ENCODE measurements at places on chromosomes 12 and 14.
A peak's percentile ranks its signal among the peaks of the same experiment; 100 is the strongest.

GRCh38 chr12:124847113-124848074 is 16.3 kb downstream of the SCARB1 start:
- no peaks in the 10 kb centered on the region for H3K27me3 ChIP-seq
- no peak overlapping the region for H3K27ac ChIP-seq
- peak; percentile 92 for DNase-seq
- H3K4me1 ChIP-seq = peaks cover 7% of the 10 kb centered on the region

DNA sequence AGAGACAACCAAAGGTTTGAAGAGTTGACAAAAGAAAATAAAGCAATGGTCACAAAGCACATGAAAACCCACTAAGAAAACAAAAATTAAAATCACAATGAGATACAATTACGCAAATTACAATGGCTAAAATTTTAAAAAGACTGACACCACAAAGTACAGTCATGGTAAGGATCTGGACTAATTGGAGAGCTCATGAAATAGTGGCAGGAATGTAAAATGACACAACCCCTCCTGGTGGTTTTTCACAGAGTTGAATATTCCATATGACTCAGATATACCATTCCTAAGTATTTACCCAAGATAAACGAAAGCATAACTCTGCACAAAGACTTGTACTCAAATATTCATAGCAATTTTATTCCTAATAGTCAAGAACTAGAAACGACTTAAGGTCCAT is 65.9 kb downstream of the NOVA1 start:
- H3K27ac ChIP-seq = no peak overlapping the region
- H3K27me3 ChIP-seq = no peaks in the 10 kb centered on the region
- DNase-seq = no peak
- no peak overlapping the region for H3K4me3 ChIP-seq
- no peaks in the 10 kb centered on the region for H3K4me1 ChIP-seq

DNA sequence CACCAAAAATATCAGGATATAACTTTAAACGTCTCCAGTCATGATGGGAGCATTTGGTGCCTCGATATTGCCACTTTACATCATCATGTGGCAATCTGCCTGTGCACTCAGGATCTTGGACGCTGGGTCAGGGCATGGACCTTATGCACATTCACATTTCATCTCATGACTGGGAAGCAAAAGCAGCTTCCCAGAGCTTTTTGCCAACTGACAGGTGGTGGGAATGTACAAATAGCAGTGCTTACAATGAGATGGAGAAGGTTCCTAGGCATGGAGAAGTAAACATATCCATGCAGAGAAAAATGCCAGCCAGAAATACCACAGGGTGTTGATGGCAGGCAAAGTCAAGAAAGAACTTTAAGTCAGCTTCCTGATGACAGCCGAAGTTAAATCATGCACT is 30.3 kb downstream of the EFCAB11 start:
- H3K4me1 ChIP-seq = peaks cover 22% of the 10 kb centered on the region
- H3K27me3 ChIP-seq = no peaks in the 10 kb centered on the region
- no peaks in the 10 kb centered on the region for H3K36me3 ChIP-seq

DNA sequence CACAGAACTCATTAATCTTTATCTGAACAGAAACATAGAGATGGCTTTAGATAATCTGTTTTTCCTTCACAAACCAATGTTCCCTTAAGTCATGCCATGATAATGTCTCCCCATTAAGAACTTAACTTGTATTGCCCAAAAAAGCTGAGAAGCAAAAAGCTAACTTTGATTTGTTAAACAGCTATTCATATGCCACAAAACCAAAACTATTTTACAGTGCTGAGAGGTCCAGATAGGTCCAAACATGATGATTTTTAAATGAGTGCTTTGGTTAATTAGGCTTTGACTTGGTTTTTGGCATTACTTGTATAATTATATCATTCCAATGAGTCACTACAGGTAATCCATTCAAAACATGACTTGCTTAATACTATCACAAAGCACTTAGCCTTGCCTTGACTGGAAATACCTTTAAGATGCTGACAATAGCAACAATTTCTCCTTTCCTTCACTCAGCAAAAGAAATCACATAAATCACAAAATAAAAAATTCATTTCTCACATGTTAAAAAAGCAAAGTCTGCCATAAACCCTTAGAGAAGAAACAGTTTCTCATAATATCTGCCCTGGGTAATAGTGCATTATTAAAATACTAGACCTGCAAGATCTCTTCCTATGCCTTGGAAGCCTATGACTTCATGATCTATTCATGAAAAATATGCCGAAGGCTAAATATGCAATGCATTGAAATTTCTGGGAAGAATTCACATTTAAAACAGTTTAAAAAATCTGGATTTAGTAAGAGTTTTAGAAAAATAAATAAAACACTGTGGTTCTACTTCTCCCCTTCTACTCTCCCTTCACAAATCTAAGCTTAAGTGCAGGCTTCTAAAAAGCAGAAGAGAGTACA is 52.0 kb upstream of the SAV1 start:
- H3K27ac ChIP-seq = no peak overlapping the region
- H3K4me3 ChIP-seq = no peak overlapping the region
- DNase-seq = no peak
- H3K27me3 ChIP-seq = no peaks in the 10 kb centered on the region
- peaks cover 24% of the 10 kb centered on the region for H3K36me3 ChIP-seq
- H3K4me1 ChIP-seq = no peaks in the 10 kb centered on the region

- H3K36me3 ChIP-seq = no peaks in the 10 kb centered on the region
- no peak for DNase-seq
- H3K4me3 ChIP-seq = no peak overlapping the region
- H3K4me1 ChIP-seq = no peaks in the 10 kb centered on the region
- H3K27me3 ChIP-seq = no peaks in the 10 kb centered on the region
- H3K27ac ChIP-seq = no peak overlapping the region
These were observed 55.8 kb upstream of the LRIG3 start for GRCh38 chr12:58976146-58976545.

GRCh38 chr12:39972119-39972518 is 133.8 kb downstream of the SLC2A13 start:
- no peak for DNase-seq
- no peaks in the 10 kb centered on the region for H3K27me3 ChIP-seq
- H3K4me3 ChIP-seq = no peak overlapping the region
- no peak overlapping the region for H3K27ac ChIP-seq
- H3K36me3 ChIP-seq = no peaks in the 10 kb centered on the region

GRCh38 chr14:72518809-72519377 is 375.0 kb downstream of the DPF3 start:
- no peaks in the 10 kb centered on the region for H3K27me3 ChIP-seq
- no peak for DNase-seq
- no peak overlapping the region for H3K4me3 ChIP-seq
- no peak overlapping the region for H3K27ac ChIP-seq

DNA sequence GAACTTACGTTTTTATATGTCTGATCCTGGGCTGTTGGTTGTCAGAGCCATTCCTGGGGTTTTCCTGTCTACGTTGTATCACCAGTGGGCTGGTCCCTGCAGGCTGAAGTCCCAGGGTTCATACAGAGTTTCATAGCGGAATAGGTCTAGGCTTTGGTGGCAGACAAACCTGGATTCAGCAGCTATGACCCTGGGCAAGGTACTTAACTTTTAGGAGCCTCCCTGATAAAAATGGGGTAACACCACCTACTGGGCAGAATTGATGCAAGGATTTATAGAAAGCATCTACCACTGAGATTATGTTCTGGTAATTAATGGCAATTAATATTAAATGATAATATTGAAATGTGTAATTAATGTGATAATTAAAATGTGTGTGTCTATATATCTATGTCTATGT is 141.2 kb downstream of the SYNE2 start:
- no peak overlapping the region for H3K4me3 ChIP-seq
- H3K27me3 ChIP-seq = no peaks in the 10 kb centered on the region
- H3K27ac ChIP-seq = no peak overlapping the region
- no peak for DNase-seq

DNA sequence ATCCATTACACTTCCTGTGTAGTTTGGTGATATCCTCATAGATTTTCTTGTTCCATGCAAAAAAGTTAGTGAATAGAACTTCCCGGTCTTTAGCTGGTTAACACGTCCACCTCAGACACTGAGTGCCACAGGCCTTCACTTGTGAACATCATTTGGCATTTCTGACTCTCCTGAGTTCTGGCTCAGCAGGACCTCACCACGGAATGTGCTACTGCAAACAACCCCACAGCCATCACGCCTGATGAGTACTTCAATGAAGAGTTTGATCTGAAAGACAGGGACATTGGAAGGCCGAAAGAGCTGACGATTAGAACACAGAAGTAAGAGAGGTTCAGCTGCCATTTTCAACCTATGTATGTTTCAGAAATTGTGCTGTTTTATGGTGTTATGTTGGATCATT is 20.0 kb downstream of the C12orf76 start:
- no peak overlapping the region for H3K4me3 ChIP-seq
- DNase-seq = no peak
- H3K4me1 ChIP-seq = peaks cover 23% of the 10 kb centered on the region
- no peaks in the 10 kb centered on the region for H3K27me3 ChIP-seq
- H3K27ac ChIP-seq = no peak overlapping the region

- no peak for DNase-seq
- H3K36me3 ChIP-seq = no peaks in the 10 kb centered on the region
- no peak overlapping the region for H3K27ac ChIP-seq
- H3K4me1 ChIP-seq = no peaks in the 10 kb centered on the region
These were observed 2.5 kb downstream of the OR6C2 start for GRCh38 chr12:55446326-55446725.

DNA sequence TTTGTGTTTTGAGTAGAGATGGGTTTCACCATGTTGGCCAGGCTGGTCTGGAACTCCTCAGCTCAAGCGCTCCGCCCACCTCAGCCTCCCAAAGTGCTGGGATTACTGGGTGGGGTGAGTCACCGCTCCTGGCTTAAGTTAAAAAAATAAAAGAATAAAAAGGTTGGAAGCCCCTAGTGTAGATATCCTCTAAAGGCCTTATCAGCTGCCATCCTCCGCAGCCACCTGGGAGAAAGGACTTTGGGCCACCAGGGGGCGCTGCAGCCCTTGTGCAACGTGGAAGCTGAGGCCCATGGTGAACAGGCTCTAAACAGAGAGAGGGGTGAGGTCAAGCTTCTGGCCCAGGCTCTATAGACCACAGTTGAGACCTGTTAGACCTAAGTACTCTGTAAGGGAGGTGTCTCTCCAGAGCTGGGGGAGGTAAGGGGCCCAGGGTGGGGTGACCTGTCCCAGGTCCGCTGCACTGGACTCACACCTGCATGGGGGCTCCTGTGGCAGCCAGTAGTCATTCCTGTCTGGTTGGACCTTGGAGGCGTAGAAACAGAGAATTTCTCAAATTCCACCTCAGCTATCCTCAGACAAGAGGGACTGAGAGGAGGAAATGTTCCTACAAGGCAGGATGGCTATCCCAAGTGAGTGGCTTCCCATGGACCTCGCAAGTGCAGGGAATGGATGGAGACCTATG is 14.0 kb upstream of the RACGAP1 start:
- peak; percentile 91 for DNase-seq
- no peaks in the 10 kb centered on the region for H3K36me3 ChIP-seq
- peaks cover 3% of the 10 kb centered on the region for H3K4me1 ChIP-seq
- no peak overlapping the region for H3K4me3 ChIP-seq
- no peak overlapping the region for H3K27ac ChIP-seq
- no peaks in the 10 kb centered on the region for H3K27me3 ChIP-seq

DNA sequence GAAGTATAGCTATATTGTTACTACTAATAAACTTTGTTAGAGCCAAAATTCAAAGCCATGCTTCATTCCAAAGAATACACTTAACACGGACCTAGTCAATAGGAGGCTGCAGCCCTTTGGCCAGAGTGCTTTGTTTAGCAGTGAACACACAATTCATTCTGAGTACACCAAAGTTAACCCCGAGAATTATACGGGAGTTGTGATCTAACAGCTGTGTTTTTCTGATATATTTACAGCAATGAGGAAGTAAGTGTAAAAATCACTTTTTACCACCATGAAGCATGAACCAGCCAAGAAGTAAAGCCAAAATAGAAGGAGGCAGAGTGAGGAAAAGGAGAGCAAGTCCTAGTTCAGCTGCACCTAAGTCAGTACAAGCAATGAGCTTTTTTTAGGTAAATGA is 156.8 kb upstream of the PDE3A start:
- H3K27ac ChIP-seq = no peak overlapping the region
- no peak for DNase-seq
- H3K4me1 ChIP-seq = peaks cover 8% of the 10 kb centered on the region

GRCh38 chr12:95601091-95601961 is 50.0 kb upstream of the USP44 start:
- DNase-seq = peak; percentile 66
- H3K4me3 ChIP-seq = no peak overlapping the region
- peak overlapping the region; percentile 50 for H3K27ac ChIP-seq
- peaks cover 29% of the 10 kb centered on the region for H3K4me1 ChIP-seq
- H3K36me3 ChIP-seq = no peaks in the 10 kb centered on the region
- H3K27me3 ChIP-seq = no peaks in the 10 kb centered on the region

DNA sequence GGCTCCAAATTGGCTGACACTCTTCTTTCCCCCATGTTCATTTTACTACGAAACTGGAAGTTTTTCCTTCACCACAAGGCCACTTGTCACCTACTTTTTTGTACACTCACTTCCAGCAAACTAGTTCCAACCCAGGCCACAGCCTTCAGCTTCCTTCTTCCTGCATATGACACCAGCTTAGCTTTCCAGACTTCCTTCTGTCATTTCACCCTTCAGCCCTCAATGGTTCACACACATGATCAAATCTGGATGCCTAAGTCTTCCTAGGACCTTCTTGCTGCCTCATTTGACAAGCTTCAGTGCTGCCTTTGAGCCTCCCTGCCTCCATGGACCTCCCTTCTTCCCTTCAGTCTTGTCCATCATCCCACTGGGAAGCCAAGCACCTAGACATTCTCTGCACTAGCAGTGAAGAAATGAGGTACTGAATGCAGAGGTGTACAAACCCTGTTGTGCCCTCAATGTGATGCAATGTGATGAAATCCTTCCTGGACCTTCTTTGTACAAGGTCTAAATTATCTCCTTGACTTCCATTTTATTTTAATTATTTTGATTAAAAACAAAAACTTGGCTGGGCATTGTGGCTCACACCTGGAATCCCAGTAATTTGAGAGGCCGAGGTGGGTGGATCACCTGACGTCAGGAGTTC is 4.3 kb upstream of the REC8 start:
- H3K4me1 ChIP-seq = no peaks in the 10 kb centered on the region
- peaks cover 63% of the 10 kb centered on the region for H3K36me3 ChIP-seq
- no peak overlapping the region for H3K4me3 ChIP-seq
- DNase-seq = no peak

DNA sequence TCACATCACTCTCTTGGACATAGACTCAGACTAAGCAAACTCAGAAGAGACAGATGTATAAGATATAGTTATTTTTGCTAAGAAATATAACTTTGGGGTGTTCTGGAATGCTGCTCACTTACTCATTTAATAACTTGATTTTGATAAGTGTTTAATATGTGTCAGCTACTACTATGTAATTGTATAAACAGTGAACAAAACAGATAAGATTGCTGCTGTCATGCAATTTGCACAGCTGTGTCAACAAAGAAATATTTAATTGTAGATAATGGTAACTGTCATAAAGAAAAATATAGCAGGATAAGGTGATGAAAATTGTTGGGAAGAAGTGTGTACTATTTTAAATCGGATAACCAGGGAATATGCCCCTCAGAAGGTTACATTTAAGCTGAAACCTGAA is 84.1 kb upstream of the ZDHHC17 start:
- no peaks in the 10 kb centered on the region for H3K27me3 ChIP-seq
- H3K36me3 ChIP-seq = no peaks in the 10 kb centered on the region
- H3K27ac ChIP-seq = peak overlapping the region; percentile 72
- no peak for DNase-seq

- H3K27ac ChIP-seq = no peak overlapping the region
- DNase-seq = no peak
These were observed 100.2 kb downstream of the TTC7B start for GRCh38 chr14:90715993-90716392.

Measured in osteoblast (primary cell).